Purkinje cell (primary cell): ENCODE measurements at places on chromosomes 3 and 15. TPM values are rescaled to one million over a fixed set of nuclear protein-coding genes. Genes with fewer than 3 reads are reported as not detected.

Gene MYH15
- 0.74 and 1.3 TPM in 2 replicates for polyA plus RNA-seq

Gene FURIN
- 3.5 and 4.7 TPM in 2 replicates for polyA plus RNA-seq

Gene SLC24A5
- polyA plus RNA-seq: 0.47 TPM in 1 of 2 replicates, not detected in the other

Gene CATSPER2
- polyA plus RNA-seq: 8.9 and 13.0 TPM in 2 replicates

Gene CEMIP
- polyA plus RNA-seq: 0.24 and 2.6 TPM in 2 replicates

Gene CAMKV
- polyA plus RNA-seq: 0.11 and 22.0 TPM in 2 replicates

Gene ELL3
- not detected in 2 replicates for polyA plus RNA-seq

Gene CPLX3
- polyA plus RNA-seq: 2.4 TPM in 1 of 2 replicates, not detected in the other

Gene FBXW12
- polyA plus RNA-seq: 0.17 TPM in 1 of 2 replicates, not detected in the other

Gene REC114
- polyA plus RNA-seq: not detected in 2 replicates

Gene PRSS50
- polyA plus RNA-seq: not detected in 2 replicates

Gene CCR5
- not detected in 2 replicates for polyA plus RNA-seq

Gene PLSCR5
- polyA plus RNA-seq: not detected in 2 replicates

Gene C2CD4A
- polyA plus RNA-seq: not detected in 2 replicates

Gene P2RY1
- polyA plus RNA-seq: 6.2 and 11.5 TPM in 2 replicates

Gene CACNA1D
- 1.9 and 3.1 TPM in 2 replicates for polyA plus RNA-seq

Gene WDR48
- polyA plus RNA-seq: 26.3 and 96.4 TPM in 2 replicates

Gene CHL1
- polyA plus RNA-seq: 25.2 and 62.3 TPM in 2 replicates

Gene CYP8B1
- not detected in 2 replicates for polyA plus RNA-seq

Gene MFGE8
- 2.0 TPM in 1 of 2 replicates, not detected in the other for polyA plus RNA-seq

Gene TMEM45A
- 0.12 and 0.13 TPM in 2 replicates for polyA plus RNA-seq

Gene RLBP1
- not detected in 2 replicates for polyA plus RNA-seq

Gene FILIP1L
- 2.6 TPM in 1 of 2 replicates, not detected in the other for polyA plus RNA-seq
